Kasumi-1 (cell line): ENCODE measurements at places on chromosomes 11 and 22.

- DNase-seq = no peak
Observed at GRCh38 chr22:35598396-35598710, 18.8 kb downstream of the MB start.

DNA sequence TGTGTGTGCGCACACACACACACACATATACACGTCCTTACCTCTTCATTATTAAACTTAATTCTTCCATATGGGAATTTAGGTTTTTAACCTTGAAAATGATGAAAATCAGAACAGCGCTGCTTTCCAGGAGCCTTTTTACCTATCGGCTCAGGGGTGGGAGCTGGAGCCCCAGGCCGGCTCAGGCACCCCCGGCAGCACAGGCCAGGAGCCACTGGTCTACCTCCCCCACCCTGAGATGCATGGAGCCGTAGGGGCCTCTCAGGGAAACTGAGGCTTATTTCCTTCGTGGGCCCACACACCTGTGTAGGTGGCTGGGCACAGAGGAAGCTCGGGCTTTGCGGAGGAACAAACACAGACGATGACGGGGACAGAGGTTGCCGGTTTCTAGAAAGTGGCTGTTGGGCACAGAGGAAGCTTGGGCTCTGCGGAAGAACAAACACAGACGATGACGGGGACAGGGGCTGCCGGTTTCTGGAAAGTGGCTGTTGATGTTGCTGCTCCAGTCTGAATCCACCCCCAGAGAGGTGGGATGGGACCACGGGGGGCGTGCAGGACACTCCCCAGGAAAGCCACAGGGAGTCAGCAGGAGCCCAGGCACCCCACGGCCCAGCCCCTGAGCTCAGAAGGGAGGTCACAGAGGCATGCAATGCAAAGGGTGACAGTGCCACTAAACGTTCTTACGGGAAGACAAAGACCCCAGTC, 149.4 kb downstream of the BRD1 start:
- no peak for DNase-seq

DNA sequence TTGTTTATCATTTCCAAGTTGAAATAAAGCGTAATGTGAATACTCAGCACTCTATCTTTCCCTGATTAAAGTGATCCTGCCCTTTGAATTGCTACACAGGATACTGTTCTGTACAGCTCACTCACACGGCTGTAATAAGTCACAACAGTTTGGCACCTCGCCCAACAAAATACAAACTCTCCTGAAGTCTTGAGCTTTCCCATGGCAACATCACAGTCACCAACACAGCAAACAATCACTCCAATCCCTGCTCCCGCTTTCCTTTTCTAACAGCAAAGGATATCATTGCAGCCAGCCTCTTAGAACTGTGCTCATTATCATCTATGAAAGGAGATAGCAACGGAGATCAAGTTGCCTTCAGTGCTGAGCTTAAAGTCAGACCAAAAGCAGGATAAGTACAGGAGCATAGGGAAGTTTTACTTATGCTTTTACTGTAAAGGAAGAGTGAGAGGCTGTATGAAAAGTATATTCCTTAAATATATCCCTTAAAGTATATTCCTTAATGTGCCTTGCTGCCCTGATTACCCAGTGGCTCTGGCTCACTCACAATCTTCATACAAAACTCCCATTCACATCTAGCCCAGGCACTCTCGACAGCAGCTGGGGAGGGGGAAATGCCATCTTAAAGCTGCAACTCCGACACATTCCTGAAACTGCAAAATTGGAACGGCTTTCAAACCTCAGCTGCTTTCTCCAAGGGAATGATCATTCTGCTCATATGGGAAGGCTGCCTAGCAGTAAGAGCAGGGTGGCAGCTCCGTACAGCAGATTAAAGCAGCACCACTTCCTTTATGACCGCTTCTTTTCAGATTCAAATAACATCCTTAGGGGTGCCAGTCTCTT, 35.8 kb downstream of the MAML2 start:
- DNase-seq = no peak

DNA sequence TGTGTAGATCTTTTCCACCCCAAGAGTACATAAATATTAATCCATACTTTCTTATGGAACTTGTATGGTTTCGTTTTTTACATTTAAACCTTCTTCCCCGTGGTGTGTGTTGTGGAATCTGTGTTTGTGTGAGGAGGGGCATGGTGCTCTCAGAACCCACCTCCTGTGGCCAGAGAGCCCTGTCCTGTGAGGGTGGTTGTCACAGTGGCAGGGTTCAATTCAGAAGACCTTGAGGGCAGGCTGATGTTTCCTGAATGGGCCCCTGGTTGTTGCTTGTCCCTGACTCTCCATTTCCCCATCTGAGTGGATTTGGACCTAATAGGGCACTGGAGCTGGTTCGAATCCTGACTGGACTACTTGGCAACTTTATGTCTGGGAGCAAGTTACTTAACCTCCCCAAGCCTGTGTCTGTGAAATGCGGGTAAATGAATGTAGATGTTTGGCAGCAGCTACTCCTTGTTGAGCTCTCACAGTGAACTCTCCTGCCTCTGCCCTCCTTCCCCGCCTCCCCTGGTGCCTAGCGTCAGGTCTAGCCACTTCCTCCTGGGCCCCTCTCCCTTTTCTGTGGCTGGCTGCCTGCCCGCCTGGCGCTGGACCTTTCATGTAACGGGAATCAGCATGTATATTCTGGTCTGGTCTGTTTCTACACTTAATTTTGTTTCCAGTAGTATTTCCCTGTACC, 7.3 kb downstream of the NEAT1 start:
- DNase-seq = peak; percentile 73

- no peak for DNase-seq
Observed at GRCh38 chr11:102026959-102027358, 20.3 kb upstream of the CFAP300 start.

- DNase-seq = no peak
Observed at GRCh38 chr11:75264971-75265370, 24.4 kb downstream of the TPBGL start.

DNA sequence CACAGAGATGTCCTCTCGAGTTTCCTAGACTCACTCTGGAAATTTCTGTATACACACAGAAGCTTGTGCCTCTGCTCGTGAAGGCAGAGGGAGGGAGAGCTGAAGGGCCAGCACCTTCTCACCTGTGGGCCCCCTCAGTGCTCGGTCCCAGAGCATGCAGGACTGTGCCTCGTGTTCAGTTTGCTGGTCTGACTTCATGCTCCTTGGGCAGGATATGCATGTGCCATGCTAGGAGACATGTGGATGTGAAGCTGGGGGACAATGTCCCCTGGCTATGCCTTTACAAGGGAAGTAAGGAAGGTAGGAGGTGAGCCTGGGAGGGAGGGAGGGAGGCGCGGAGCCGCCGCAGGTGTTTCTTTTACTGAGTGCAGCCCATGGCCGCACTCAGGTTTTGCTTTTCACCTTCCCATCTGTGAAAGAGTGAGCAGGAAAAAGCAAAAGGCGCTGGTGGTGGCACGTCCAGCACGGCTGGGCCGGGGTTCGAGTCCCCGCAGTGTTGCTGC, 22.6 kb downstream of the NEAT1 start:
- no peak for DNase-seq

DNA sequence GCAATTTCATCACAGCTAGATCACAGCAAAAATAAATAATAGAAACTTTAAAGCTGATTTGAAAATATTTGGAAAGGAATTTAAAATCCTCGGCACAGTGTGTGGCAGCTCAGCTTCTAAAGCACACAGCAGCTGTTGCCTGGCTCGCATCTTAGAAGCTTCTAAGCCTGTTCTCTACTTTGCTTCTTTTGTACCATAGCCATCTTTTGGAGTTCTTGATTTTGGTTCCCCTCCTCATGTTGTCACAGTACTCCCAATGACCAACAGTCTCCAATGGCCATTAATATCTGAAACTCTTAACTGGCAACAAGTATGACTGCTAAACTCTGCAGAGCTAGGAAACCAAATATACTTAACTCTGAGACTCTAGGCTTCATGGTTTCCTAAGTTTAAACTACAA, 28.8 kb downstream of the CHKA start:
- DNase-seq = no peak

GRCh38 chr11:17890325-17890724, 122.5 kb downstream of the SERGEF start:
- DNase-seq = no peak

GRCh38 chr22:23243006-23243573, 62.8 kb downstream of the BCR start:
- DNase-seq = no peak

- DNase-seq = no peak
Observed at GRCh38 chr11:11592146-11592684, 29.6 kb downstream of the GALNT18 start.

- peak; percentile 69 for DNase-seq
Observed at GRCh38 chr11:110376711-110377324, 52.9 kb upstream of the FDX1 start.

DNA sequence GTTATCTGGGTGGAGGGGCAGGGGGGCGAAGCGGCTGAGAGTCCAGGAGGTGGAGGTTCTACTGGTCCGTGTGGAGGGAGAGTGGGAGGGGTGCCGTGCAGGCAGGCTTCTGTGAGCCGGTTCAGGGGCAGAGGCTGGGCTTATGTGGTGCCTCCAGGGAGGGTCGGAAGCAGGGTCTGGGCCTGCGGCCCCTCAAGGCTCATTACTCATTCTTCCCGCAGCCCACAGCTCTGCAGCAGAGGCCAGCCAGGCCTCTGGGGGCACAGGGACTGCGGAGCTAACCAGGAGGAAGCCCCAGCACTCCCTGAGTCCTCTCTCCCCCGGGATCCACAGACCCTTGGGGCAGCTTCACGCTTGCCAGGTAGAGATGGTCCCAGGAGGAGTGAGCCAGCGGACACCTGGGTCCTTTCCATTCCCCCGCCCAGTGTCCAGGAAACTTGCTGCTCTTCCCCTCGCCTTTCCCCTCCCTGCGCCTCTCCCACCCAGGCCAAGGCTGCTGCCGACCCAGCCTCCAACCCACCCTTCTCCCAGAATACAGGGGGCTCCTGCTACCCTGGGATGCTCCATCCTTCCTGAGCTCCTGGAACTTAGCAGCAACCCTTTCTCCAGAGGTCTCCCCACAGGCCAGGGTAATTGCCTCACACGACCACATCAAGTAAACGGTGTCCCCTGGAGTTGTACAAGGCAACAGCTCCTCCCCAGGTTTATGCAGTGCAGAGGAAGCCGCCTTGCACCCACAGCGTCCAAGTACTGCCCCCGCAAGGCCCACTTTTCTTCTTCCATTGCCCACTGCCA, 6.3 kb downstream of the NRXN2 start:
- no peak for DNase-seq

DNA sequence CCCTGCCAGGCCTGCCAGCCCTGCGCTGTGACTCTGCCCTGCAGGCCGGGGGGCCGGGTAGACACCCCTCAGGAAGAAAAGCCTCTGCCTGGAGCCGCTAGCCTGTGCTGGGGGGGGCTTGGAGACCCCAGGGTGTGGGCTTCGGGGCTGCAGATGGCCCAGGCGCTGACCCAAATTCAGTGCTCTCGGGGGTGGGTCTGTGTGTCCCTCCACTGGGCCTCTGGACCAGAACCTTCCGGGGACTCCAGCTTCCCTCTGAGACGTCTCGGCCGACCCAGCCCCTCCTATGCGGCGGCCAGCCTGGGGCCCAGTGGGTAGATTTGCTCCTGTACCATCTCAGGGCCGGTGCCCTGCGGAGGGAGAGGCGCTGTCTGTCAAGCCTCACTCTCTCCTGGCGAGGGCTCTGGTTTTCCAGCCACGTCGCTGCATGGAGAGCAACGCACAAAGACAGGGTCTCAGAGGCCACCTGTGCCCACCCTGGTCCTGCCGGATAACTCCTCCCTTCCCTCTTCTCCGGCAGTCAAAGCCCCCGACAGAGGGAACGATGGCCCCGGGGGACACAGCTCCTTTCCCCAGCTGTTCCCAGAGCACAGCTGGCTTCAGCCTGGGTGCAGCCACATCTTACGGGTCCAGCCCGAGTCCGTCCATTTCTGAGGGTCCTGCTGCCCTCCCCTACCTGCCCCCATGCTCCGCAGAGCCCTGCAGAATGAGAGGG, 40.1 kb upstream of the TOLLIP start:
- DNase-seq = no peak

DNA sequence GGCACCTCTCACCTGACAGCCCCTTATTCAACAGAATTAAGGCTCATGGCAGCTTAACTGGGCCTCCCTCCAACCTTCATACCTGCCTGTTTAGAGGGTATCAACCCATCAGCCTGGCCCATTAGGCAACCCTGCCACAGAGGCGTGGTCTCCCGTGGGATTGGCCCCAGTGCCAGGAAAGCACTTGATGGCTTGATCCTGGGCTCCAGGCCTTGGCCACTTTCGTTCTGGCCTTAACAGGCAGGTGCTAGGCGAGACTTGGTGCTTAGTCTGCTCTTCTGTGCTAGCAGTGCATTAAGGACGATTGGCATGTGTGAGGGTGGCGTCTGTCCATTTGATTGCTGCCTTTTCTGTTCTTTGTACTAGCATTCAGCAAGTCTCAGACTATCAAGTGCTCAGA, 75.2 kb downstream of the CABIN1 start:
- no peak for DNase-seq

DNA sequence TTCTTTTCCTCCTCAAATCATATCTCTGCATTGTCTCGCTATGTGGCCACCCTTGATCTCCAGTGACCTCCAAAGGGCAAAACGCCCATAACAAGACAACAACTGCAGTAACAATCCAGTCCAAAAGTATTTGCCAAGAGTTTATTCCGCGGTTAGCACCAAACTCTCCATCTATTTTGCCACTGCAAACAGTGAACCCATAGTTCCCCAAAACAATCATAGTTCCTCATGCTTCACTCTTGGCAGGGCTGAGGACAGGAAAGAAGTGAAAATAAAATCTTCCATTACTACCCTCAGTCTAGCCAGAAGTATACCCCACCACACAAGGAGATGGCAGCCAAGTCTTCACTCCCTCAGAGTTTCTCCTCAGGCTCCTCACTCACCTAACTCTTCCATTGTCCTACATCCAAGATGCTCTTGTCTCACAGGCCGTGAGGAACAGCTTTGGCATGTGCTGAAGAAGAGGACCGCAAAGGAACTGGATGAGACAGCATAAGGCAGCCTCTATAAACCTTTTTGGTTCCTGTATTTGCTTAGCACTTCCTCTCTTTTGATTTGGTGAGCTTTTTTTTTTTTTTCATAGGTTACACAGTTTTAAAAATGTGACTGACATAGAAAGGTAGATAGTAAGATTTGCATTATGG, at the start of gene LPXN:
TSS of gene LPXN (minus strand) at position 480 of the 644 bp plus-strand sequence. CDS start at position 396, 84 bp downstream.
- DNase-seq = peak; percentile 82

- DNase-seq = no peak
Observed at GRCh38 chr11:110200241-110200640, 96.2 kb downstream of the RDX start.

GRCh38 chr11:115548878-115549528, 44.8 kb upstream of the CADM1 start:
- no peak for DNase-seq

- no peak for DNase-seq
Observed at GRCh38 chr11:11155962-11156815, 196.9 kb downstream of the CSNK2A3 start.

GRCh38 chr11:36273110-36273509, 16.1 kb downstream of the COMMD9 start:
- no peak for DNase-seq

- no peak for DNase-seq
Observed at GRCh38 chr11:20047006-20047768, 113.1 kb downstream of the DBX1 start.
